NCI-H774 (cell line): ENCODE measurements at places on chromosomes 6 and 20.

DNA sequence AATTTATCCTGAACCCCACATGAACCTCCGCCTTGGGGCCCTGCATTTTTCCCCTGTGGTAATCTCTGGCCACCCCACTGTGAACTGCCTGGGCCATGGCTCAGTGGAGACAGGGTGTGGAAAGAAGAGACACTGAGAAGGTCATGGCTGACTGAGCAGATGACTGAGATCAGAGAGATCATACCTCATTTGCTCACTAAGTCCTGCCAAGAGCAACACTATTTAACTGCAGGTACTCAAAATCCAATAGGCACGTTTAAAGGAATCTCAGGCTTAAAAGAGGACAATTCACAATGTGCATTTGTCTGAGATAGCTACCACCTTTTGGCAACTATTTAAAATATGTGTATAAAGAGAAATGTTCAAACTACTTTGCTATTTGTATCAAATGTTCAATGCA is 305.0 kb downstream of the GMDS start:
- no peak for DNase-seq

GRCh38 chr6:152087701-152088100 is 280.2 kb downstream of the ESR1 start:
- DNase-seq: no peak

GRCh38 chr6:150491131-150491810 is 108.4 kb upstream of the PLEKHG1 start:
- DNase-seq: no peak

DNA sequence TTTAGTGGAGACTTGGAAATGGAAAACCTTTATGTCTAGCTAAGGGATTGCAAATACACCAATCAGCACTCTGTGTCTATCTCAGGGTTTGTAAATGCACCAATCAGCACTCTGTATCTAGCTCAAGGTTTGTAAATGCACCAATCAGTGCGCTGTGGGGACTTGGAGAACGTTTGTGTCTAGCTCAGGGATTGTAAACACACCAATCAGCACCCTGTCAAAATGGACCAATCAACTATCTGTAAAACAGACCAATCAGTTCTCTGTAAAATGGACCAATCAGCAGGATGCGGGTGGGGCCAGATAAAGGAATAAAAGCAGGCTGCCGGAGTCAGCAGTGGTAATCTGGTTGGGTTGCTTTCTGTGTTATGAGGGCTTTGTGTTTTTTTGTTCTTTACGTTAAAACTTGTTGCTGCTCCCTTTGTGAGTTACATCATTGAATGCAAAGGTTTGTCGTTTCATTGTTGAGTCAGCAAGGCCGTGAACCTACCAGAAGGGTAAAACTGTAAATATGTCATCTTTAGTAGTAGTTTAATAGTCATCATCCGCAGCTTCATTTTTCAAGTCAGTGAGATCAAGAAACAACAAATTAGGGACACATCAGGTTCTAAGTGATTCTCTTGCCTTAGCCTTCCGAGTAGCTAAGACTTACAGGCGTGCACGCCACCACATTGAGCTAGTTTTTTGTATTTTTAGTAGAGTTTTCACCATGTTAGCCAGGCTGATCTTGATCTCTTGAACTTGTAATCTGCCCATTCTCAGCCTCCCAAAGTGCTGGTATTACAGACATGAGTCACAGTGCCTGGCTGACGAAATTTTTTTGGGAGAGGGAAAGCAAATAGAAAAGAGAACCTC is 22.7 kb upstream of the NUP153 start:
- DNase-seq: no peak

DNA sequence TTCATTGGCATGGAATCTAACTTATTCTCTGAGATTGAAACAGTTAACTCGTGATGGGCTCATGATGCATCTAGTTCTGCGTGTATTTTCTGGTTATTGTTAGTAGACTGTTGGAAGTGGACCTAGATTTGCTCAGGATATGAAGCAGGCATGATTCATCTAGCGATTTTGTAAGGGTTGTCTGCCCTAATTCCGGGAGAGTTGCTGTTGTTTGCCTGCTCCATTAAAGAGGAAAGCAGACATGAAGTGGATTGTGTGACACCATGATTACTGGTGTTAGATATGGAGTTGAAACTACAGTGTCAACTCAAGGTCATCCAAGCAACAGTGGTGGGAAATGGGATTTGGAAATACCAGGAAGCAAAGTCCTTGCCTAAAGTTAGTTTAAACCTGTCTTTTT is 41.0 kb downstream of the SOX4 start:
- no peak for DNase-seq

GRCh38 chr6:134678436-134678889 is 271.4 kb downstream of the ALDH8A1 start:
- DNase-seq: no peak

GRCh38 chr6:56380476-56380875 is 133.1 kb upstream of the COL21A1 start:
- DNase-seq: no peak

DNA sequence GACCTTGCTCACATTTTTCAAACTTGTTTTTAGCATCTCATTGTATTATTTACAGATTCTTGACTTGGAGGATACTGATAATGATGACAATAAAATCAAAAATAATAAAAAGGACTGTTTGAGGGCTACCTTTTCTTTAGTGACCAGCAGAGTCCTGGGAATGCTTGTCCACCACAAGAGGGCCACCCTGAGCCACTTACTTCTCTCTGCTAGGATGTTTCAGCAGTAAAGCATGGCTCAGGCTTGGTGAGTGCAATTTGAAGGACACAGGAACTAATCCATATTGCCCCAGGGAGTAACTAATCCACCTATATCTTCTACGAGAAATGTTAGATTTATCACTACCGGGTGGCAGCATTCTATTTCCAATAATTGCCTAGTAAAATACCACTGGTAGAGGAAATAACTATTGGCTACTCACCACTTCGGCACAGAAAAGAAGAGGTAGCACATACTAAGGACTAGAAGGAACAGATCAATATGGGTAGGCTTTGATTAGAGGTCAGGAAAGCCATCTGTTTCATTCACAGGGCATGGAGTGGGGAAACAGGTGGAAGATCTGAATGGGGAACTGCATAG is 5.8 kb upstream of the KIAA0408 start:
- DNase-seq: peak; percentile 49

- DNase-seq: no peak
Measured at GRCh38 chr6:5084360-5084780, 771 bp upstream of the PPP1R3G start.

DNA sequence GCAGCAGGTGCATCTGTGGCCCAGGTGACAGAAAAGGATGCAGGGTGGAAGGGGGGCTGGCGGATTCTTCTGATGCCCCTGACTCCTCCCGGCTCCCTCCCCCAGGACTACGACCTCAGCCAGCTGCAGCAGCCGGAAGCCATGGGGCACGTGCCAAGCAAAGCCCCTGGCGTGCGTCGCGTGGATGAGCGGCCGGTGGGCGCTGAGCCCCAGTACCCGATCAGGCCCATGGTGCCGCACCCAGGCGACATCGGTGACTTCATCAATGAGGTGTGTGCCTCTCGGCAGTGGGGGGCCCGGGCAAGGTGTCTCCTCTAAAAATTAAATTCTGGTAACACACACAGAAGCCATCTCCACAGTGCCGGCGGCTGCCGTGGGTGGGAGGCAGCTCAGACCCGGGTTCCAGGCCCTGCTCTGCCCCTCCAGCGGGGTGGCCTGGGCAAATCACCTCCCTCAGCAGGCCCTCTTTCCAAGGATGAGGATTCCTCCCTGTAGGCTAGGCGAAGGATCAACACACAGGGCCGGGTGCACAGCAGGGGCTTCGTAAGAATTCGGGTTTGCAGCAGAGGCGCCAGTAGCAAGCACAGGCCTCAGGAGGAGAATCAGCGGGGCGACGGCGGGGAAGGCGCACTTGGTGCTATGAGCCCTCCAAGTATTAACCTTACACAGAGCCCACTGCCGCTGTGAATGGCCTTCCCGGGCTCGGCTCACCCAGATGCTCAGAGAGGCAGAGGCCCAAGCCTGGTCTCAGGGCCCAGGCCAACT is 131.5 kb downstream of the TAF4 start:
- DNase-seq: no peak
